ENCODE measurements at places on chromosomes 1 and 21. TPM values are rescaled to one million over a fixed set of nuclear protein-coding genes. Genes with fewer than 3 reads are reported as not detected.

- DNase-seq: no peak
Measured at GRCh38 chr1:10074059-10074851, 41.5 kb downstream of the UBE4B start.

DNA sequence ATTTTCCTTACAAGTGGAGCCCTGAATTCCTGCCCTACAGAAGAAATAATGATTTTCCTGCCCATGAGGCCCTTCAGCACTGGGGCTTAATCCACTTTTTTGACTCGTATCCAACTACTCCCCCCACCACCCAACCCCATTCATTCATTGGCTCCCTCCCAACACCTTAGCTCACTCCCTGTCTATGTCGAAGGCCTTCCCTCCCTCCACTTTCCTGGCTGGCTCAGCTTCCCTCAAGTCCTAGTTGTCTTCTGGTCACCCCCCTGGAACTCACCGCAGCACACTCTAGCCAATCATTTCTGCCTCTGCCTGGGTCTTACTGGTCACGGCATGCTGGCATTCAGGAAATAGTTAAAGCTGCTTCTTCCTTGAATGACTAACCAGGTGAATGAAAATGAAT, 118.9 kb downstream of the PGBD5 start:
- no peak for DNase-seq

GRCh38 chr1:75472089-75472970, 138.6 kb downstream of the SLC44A5 start:
- DNase-seq: no peak

DNA sequence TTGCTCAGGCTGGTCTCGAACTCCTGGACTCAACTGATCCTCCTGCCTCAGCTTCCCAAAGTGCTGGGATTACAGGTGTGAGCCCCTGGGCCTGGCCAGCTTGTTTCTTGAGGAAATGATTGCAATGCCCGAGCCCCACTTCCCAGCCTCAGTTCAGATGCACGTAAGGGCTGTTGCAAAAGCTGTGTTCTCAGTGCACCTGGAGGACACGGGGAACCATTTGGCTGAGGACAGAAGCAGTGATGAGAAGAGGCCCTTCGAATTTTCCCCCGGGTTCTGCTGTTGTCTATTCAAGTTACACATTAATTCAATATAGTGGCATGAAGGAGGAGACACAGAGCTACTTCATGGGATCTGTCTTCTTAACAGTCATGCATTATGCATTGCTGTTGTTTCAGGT, 78.8 kb upstream of the WDR26 start:
- no peak for DNase-seq

DNA sequence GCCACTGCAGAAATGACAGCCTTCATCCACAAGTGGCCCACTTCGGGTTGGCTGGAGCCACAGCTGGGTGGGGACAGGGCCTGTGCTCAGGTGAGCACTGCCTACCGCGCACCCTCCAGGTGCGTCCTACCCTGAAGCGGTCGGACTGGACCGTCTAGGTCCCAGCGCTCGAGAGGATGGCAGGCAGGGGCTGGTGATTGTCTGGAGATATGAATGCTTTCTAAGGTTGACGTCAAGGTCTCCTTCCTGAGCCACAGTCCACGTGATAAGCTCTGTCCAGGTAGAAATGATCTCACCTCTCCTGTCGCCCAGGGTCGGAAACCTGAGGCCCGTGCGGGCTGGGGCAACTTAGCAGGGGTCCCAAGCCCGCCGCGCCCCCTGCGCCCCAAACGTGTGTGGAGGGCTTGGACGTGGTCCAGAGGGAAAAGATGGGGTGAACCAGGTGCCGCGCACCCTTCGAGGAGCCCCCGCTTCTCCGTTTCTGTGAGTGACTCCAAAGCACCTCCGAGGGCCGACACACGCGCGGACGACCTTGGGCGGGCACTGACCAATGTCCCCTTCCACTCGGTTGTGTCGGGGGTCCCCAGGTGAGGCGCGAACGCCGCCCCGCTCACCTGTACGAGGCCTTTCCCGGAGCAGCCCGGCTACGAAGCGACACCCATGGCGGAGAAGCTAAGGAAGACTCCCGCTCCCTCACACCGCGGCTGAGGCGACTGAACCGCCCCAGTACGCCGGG, 853 bp upstream of the DOP1B start:
- no peak for DNase-seq

GRCh38 chr1:211237579-211237978, 21.6 kb upstream of the RCOR3 start:
- DNase-seq: no peak

GRCh38 chr1:156644640-156645039, 2.7 kb downstream of the BCAN start:
- no peak for DNase-seq

DNA sequence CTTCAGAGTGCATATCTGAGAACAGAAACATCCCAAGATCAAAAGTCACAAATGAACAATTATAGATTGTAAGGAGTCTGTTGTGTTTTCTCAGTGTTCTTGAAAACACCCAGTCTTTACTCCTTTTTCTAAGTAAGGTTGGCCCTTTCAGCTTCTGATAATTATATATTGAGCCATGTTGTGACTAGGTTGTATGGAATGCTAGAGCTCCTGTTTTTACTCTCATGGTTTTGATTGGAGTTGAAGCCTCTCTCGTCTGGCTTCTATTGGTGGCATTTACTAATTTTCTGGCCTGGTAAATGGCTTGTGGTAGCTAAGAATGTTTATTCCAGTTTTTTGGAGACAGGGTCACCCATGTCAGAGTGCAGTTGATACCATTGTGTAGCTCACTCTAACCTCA, 84.7 kb downstream of the NDUFS5 start:
- DNase-seq: no peak

DNA sequence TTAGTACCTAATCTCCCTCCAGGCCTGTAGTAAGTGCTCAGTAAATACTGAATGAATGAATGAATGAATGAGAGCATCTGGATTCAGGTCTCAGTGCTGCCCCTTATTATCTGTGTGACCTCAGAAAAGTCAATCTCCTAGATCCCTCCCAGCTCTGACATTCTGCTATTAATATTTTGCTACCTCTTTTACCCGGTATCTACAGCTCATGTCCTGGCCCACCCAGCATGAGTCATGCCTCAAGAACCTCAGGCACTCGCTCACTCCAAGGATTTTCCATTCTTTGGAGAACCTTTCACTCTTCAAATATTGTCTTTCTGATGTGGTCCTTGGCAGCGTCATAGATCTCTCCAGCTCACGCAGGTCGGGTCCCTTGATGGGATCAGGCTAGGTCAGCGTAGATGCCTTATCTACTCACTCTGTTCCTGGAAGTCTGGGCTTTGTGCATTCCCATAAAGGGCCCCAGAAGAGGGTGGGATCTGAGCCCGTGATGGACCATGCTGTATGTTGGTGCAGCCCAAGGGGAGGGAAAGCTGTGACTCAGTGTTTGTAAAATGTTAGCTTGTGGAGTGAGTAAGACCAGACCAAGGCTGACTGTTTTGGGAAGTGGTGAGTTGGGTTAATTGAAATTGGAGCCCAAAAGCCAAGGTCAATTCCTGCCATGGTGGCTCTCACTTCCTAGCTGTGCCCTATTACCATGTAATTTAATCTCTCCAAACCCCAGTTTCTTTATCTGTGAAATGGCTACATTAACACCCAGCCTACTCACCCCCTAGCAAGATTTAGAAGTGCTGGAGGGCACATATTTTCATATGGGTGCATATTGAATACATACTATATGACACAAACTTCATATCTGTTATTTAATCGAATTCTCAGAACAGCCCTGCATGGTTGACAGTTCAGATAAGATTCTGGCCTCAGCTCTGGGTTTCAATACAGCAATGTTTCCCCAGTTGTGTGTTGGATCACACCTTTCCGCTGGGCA, 214.1 kb upstream of the USP24 start:
- no peak for DNase-seq

- no peak for DNase-seq
Measured at GRCh38 chr1:168245042-168245441, 19.2 kb downstream of the SFT2D2 start.

DNA sequence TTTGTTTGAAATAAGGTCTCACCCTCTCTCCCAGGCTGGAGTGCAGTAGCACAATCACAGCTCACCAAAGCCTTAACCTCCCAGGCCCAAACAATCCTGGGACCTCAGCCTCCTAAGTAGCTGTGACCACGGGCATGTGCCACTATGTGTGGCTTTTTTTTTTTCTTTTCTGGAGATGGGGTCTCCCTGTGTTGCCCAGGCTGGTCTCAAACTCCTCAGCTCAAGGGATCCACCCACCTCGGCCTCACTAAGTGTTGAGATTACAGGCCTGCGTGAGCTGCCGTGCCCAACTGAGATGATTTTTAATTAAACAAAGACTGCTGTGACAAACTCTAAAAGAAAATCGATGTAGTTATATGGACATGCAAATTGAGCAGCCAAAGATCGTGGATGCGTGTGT, 768.4 kb upstream of the ADGRL2 start:
- DNase-seq: no peak

GRCh38 chr1:153775458-153776327, 486 bp downstream of the SLC27A3 start:
- DNase-seq: peak; percentile 83

- no peak for DNase-seq
Measured at GRCh38 chr21:15171546-15171945, 106.7 kb upstream of the NRIP1 start.

- no peak for DNase-seq
Measured at GRCh38 chr1:173474097-173474779, 2.9 kb upstream of the PRDX6 start.

- DNase-seq: no peak
Measured at GRCh38 chr1:21020151-21020550, 156.5 kb downstream of the EIF4G3 start.

DNA sequence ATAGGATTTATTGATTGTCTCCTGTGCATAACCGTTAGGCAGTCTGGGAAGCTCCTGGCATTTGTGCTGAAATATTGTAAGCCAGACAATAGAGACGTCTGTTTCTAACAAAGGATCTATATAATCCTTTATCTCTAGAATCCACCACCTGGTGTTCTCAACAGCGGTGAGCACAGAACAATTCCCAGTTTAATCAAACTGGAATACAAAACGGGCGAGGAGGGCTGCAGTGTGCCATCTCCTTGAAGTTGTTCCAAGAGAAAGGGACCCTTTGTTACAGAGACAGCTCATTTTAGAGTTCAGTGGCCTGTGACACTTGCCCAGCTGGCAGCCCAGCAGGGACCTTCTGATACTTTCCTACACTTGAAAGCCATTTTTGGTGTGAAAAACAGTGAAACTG, 162.8 kb upstream of the IVNS1ABP start:
- no peak for DNase-seq

DNA sequence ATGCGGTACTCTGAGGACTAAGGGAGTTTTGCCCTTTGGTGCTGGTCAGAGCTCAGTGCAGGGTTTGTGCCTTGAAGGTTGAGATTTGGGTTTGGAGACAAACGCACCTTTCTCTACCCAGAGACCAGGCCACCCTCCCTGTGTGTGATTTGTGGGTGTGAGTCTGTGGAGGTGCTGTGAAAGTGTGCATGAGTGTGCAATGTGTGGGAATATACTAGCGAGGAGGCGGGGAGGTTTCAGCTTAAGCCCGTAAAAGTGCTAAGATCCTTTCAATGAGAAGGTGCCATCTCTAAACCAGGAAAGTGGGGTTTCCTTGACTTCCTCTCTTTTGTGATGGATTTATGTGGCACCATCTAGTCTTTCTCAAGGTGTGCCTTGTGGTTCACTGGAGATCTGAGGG, 225.7 kb downstream of the HHAT start:
- no peak for DNase-seq

NHLH1 gene
- 0.48 TPM for total RNA-seq

MRAP gene
- not detected for total RNA-seq

RNF223 gene
- not detected for total RNA-seq

TMEM240 gene
- total RNA-seq: 2.6 TPM

APOBEC4 gene
- not detected for total RNA-seq

FCRL1 gene
- 109 TPM for total RNA-seq

LTN1 gene
- total RNA-seq: 48.9 TPM

All from Karpas-422 (cell line).